Pancreas (tissue), 10 donors: ENCODE measurements at places on chromosomes 6 and 20. TPM values are rescaled to one million over a fixed set of nuclear protein-coding genes. Genes with fewer than 3 reads are reported as not detected.

ADAM33 gene
- 2.6 TPM for total RNA-seq

GRCh38 chr6:12051861-12052368 is 39.8 kb downstream of the HIVEP1 start:
- no peak for DNase-seq
- H3K27ac ChIP-seq = no peak overlapping the region

DHX35 gene
- total RNA-seq = 3.5 TPM

NKAIN2 gene
- total RNA-seq = not detected
